ENCODE measurements at places on chromosomes 7 and 10.

DNA sequence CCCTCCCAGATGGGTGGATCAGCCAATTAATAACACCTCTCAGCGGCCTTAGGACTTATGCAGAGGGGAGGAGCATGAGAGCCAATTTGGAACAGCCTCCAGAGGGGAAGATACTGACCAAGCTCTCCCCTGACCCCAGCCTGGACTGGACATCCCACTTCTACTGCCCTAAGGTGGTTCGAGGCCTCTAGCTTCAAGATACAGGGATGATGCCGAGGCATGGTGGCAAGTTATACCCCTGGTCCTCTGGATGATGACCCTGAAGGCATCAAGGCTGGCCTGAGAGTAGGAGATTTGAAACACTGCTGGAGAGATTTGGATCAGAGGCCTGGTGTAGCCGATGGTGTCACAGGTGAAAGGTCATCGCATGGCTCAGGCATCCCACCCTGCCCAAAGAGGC is 3.2 kb downstream of the CDH23 start:
- DNase-seq: no peak

DNA sequence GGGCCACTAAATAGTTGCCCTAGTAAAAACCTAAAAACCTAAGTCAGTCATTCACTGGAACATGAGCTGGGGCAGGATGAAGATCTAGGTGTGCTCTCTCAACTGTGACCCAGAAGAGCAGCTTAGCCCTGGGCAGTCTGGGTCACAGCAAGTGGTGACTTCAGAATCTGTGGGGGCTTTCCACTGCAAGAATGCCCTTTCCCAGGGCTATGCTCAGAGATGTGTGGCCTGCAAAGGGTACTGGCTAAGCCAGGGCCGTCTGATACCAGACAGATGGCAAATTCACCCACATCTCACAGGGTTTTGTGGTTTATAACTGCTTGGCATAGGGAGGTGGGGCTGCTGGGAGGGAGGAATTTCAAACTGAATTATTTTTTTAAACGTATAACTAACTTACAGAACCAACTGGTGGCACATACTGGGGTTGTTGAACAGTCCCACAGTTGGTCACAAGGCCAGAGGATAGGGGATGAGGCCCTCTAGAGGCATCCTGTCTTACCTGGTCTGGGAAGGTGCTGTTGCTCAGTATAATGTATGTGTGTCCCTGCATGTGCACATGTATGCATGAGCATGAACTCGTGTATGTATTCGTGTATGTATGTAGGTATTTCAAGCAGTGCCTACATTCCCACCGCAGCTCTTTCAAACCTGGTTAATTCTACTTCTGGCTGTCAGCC is 63.2 kb downstream of the PRPF18 start:
- no peak for DNase-seq

GRCh38 chr10:88347597-88348304 is 235.4 kb downstream of the RNLS start:
- DNase-seq: no peak

DNA sequence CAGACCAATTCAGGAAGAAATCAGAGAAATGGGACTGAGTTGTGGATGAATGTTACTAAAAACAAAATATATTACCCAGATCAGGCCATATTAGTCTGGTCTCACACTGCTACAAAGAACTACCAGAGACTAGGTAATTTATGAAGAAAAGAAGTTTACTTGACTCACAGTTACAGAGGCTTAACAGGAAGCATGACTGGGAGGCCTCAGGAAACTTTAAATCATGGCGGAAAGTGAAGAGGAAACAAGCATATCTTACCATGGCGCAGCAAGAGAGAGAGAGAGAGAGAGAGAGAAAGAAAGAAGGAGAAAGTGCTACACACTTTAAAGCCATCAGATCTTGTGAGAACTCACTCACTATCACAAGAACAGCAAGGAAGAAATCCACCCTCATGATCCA is 636.8 kb upstream of the GRM3 start:
- no peak for DNase-seq

GRCh38 chr7:36521911-36522310 is 132.2 kb downstream of the ANLN start:
- DNase-seq: no peak

DNA sequence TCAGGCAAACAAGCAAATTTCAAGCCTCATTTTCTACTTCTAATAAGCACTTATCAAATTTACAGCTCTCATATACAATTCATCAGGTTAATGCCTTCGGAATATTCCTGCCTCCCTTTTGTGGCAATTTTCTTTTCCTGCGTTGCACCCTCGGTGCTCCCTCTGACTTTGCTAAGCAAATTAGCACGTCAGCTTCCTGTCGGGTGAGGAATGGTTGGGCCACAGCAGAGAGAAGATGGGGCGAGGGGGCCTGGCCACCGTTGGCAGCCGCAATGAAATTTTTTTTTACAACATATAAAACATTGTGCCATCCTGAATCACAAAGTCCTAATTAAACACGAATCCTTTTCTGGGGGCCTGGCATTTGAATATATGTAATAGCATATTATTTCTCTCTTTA is 28.1 kb downstream of the ELFN1 start:
- DNase-seq: no peak

DNA sequence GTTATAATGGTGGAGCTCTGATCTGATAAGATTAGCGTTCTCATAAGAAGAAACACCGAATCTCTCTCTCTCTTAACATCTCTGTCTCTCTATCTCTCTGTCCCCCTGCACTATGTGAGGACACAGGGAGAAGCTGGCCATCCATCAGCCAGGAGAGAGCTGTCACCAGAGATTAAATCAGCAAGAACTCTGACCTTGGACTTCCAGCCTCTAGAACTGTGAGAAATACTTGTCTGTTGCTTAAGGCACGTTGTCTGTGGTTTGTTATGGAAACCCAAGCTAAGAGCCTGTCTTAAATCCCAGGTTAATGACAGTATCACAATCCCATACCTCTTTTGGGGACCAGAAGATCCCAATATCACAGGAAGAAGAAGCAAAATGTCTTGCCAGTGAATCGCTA is 132.0 kb upstream of the AKR1E2 start:
- no peak for DNase-seq

DNA sequence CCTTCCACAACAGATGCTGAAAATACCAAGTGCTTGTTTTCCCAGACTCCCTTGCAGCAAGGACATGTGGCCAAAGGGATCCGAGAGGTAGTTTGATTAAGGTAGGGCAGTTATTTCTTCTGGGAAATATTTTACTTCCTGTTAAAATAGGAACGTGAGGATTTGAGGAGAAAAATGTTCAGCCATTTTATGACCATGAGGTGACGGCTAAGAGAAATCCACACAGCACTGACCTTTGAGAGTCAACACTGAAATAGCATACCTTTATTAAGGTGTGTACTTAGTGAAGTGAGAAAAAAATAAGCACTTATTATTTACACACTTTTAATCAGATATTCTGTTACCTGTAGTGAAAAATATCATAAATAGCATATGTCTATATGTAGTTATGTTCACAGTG is 133.9 kb downstream of the PPP1R3A start:
- no peak for DNase-seq

- DNase-seq: no peak
Measured at GRCh38 chr10:122457934-122458333, 3.4 kb upstream of the HTRA1 start.

- no peak for DNase-seq
Measured at GRCh38 chr10:78749200-78749599, 319.6 kb upstream of the ZMIZ1 start.

GRCh38 chr10:131905603-131906268 is 4.9 kb downstream of the PPP2R2D start:
- DNase-seq: no peak

DNA sequence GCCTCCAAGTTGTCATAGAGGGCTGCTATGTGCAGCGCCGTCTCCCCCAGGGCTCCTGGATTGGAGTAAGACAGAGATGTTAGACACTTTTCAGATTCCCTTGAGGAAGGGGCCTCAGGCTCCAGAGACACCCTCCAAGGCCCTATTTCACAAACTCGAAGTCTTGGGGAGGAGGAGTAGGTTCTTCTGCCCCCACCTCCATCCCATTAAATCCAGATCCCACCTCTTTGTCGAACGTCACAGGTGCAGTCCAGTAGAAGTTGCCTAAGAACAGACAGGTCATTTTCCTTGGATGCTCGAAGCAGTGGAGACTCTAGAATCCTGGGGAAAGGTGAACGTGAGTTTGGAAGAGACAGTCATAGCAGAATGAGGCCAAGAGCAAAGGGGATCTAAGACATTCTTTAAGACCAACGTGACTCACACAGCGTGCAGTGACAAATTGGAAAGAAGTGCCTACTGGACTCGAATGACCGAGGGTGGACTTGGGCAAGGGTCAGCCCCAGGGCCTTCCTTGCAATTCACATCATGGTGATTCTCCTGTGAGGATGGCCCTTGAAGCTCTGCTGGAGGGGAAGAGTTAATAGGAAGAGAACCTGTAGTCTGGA is 3.3 kb downstream of the TRPV5 start:
- DNase-seq: no peak

DNA sequence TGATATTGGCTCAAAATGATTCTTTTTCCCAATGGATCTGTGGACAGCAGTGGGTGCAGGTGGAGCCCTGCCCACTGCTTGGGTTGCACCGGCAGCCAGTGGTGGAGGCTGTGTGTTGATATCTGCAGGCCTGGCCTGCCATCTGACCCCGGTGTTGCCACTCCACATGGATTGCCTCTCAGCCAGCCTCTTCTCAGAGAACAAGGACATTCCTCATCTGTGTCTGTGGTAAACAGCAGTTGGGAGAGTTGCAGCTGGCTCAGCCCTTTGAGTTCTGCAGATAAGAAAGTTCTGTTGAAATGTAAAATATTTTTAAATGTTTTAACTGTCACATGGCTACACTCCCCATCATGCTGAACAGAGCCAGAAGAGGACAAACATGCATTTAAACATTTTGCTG is 374.9 kb upstream of the CELF2 start:
- DNase-seq: no peak

DNA sequence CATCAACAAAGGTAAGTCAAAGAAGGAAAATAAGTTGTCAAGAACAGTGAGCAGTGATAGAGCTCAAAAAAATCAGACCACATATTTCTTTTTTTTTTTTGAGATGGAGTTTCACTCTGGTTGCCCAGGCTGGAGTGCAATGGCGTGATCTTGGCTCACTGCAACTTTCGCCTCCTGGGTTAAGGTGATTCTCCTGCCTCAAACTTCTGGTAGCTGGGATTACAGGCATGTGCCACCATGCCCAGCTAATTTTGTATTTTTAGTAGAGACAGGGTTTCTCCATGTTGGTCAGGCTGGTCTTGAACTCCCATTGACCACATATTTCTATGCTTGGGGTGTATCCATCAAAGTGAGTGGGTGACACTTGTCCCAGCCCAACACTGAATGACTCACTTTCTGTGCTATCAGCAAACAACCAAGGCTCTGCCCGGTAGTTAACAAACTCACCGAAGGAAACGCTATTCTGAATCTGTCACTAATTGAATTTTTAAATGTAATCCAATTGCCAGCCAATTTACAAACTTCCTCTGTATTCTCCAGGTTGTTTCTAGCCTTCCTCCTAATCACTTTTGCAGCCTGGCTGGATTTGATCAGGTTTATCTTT is 19.6 kb upstream of the SMNDC1 start:
- DNase-seq: no peak

GRCh38 chr10:6579183-6579903 is 733 bp downstream of the PRKCQ start:
- DNase-seq: no peak

DNA sequence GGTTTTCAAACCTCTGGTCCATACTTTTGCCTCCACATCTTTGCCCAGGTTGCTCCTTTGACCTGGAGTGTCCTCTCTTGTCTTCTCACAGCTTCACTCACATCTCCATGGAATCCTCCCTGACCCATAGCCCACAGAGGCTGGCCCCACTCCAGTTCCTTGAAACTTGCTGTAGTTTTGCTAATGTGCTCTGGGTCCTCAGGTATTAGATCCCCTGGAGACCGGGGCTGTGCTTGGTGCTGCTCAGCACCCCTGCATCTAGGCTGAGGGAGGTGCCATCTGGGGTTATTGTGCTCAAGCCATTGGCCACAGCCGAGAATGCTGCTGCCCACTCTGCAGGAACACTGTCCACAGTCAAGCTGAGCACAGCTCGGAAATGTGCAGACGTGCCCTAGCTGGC is 16.5 kb downstream of the KNDC1 start:
- DNase-seq: no peak

DNA sequence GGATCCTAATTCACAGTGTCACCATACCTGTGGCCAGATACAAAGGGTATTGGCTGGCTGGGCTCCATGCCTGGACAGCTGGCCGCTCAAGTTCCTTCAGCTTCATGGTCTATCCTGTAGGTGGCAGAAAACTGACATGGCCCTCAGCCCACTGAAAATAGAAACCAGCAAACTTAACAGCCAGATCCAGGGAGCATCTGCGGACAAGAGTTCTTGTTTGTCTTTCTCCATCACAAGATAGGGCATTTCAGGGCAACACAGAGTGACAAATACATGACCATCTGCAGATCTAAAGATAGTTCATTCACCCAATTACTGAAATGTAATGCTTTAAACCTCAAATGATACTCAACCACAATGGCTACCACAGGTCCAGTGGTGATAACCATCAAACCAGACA is 2.8 kb downstream of the SEC31B start:
- no peak for DNase-seq

DNA sequence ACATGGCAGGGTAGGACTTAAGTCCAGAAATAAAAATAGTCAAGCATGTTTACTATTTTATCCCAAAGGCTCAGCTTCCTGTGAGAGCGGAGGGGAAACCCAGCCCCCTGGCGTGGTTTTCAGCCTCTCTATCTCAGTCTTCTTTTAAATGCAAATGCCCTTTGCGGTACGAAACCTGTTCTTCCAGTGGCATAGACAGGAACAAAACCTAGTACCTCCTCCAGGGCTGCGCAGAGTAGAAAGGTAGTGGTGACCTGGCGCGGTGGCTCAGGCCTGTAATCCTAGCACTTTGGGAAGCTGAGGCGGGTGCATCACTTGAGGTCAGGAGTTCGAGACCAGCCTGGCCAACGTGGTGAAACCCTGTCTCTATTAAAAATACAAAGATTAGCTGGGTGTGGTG is 181.3 kb upstream of the FOXK1 start:
- no peak for DNase-seq

GRCh38 chr10:101291331-101292193 is 62.3 kb upstream of the LBX1 start:
- no peak for DNase-seq

DNA sequence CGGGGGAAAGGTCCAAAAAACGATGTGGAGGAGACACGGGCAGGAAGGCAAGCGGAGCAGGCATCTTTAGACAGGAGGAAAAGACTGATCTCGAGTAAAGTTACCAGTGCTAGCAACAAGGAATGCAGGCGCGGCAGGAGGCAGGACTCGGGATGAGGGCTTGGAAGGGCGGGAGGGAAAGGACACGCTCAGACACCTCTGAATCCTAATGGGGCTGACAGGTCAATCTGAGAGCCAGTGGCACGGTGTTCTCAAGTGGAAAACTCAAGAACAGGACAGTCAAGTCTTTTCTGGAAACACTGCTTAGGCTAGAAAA is 155.3 kb upstream of the COBL start:
- DNase-seq: no peak

DNA sequence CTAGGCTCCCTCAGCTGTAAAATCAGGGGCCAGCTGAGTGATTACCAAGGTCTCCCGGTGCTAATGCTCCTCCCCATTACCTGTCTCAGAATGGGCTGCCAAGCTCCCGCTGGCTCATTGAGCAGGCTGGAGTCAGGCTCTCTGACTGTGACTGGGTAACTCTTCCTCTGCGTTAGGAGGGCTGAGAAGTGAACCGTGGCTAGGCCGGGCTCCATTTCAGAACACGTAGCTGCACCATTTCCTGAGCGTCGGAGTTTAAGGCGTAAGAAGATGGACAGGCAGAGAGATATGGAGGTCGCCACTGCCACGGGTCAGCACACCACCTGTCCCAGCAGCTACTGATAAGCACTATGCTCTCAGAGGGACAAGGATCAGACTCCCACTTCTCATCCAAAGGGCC is 250.3 kb downstream of the TCERG1L start:
- DNase-seq: no peak

GRCh38 chr10:76353237-76353851 is 921.9 kb downstream of the LRMDA start:
- no peak for DNase-seq
